ENCODE measurements at places on chromosomes 2 and 18. TPM values are rescaled to one million over a fixed set of nuclear protein-coding genes. Genes with fewer than 3 reads are reported as not detected.

CHRND gene
- 0.35 TPM for total RNA-seq

PFN4 gene
- 1.1 TPM for total RNA-seq

CFAP53 gene
- total RNA-seq, result 0.18 TPM

DNAJC5G gene
- 0.41 TPM for total RNA-seq

ALPG gene
- total RNA-seq, result not detected

PCARE gene
- total RNA-seq, result 1.0 TPM

MOCOS gene
- 0.97 TPM for total RNA-seq

FLACC1 gene
- 4.9 TPM for total RNA-seq

RALB gene
- total RNA-seq, result 54.7 TPM

HJURP gene
- total RNA-seq, result 1.1 TPM

AQP12A gene
- total RNA-seq, result not detected

ANKRD29 gene
- 4.7 TPM for total RNA-seq

TMEM37 gene
- total RNA-seq, result 6.1 TPM

CDH19 gene
- 33.0 TPM for total RNA-seq

SUPT7L gene
- total RNA-seq, result 22.6 TPM

CHRNA1 gene
- not detected for total RNA-seq

SF3B1 gene
- total RNA-seq, result 136 TPM

MC5R gene
- total RNA-seq, result not detected

SAG gene
- not detected for total RNA-seq

ANO7 gene
- total RNA-seq, result 1.8 TPM

HEATR5B gene
- total RNA-seq, result 16.3 TPM

XIRP2 gene
- total RNA-seq, result 44.0 TPM

SERPINB12 gene
- total RNA-seq, result not detected

OR6B2 gene
- total RNA-seq, result not detected

GPR39 gene
- 0.29 TPM for total RNA-seq

FMNL2 gene
- total RNA-seq, result 11.3 TPM

NEUROD1 gene
- not detected for total RNA-seq

SLC9A2 gene
- total RNA-seq, result not detected

SP140 gene
- 0.99 TPM for total RNA-seq

MEP1B gene
- total RNA-seq, result not detected

LYG2 gene
- not detected for total RNA-seq

CYTIP gene
- 5.1 TPM for total RNA-seq

CNTNAP5 gene
- not detected for total RNA-seq

C2orf74 gene
- 12.4 TPM for total RNA-seq

SLC9A4 gene
- total RNA-seq, result not detected

ATP6V1C2 gene
- total RNA-seq, result 0.18 TPM

SPEG gene
- 94.6 TPM for total RNA-seq

GALNT5 gene
- total RNA-seq, result 0.59 TPM

FOXI3 gene
- not detected for total RNA-seq

RAPGEF4 gene
- 10.9 TPM for total RNA-seq

SNRNP200 gene
- 61.5 TPM for total RNA-seq

GALNT3 gene
- total RNA-seq, result 0.35 TPM

ASXL2 gene
- 22.2 TPM for total RNA-seq

NRP2 gene
- total RNA-seq, result 16.3 TPM

CCNT2 gene
- total RNA-seq, result 20.3 TPM

RAX gene
- total RNA-seq, result not detected

All from left cardiac atrium (tissue), 4 donors.